ENCODE measurements at places on chromosomes 1 and 21.

GRCh38 chr1:224216382-224216781 lies 33.3 kb downstream of the DEGS1 start:
- no peak for DNase-seq

DNA sequence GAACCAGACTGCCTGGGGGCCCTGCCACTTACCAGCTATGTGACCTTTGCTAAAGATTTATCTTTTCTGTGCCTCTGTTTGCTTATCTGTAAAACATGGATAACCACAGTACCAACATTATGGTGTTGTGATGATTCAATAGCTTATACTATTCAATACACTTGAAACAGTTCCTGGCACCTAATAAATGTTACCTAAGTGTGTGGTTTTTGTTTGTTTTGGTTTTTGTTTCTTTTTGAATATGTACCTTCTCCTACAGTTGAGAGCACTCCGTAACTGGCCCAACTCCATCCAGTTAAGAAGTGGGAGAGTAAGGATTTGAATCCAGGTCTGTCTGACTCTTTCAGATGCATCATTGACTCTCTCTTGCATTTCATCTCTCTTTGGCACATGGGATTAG lies 125.8 kb upstream of the C8B start:
- DNase-seq = no peak

DNA sequence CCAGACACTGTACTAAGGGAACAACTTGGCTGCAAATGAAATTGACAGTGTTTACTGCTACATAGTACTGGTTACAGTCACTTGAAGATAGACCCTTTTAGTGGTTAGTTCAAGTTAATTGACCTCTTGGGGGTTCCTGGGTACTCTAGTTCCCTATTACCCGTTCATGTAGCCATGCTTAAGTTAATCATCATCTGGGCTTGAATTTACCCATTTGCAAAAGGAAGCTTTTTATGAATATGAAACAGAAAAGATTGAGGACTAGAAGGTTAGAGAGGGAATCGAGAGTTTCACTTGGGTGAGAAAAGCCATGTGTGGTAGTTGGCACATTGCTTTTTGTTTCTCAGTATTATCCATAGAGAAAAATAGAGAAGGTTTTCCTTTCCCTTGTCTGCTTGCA lies 2.7 kb downstream of the MIA3 start:
- no peak for DNase-seq

- DNase-seq = no peak
These were observed 40.8 kb upstream of the PRRX1 start for GRCh38 chr1:170623171-170623570.

GRCh38 chr21:45766501-45766900 lies 123.0 kb downstream of the PCBP3 start:
- DNase-seq = no peak

DNA sequence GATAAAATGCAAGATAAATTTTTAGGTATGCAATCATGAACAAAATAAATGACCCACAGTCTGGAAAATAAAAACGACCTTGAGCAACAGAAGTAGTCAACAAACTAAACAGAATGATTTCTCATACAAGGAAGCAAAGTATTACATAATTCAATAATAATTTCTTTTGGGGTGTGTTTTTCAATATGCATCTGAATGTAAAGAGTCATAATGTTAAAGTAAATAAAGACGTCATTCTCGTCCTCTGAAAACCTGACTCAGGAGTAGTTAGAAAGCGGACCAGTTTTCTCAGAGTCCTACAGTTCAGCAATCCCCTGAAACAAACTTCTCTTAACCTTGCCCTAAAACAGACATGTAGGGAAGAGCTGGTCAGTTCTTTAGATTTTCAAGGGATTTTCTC lies 18.6 kb downstream of the CDC42BPA start:
- no peak for DNase-seq

- no peak for DNase-seq
These were observed 102.1 kb downstream of the TYW3 start for GRCh38 chr1:74835051-74835450.

DNA sequence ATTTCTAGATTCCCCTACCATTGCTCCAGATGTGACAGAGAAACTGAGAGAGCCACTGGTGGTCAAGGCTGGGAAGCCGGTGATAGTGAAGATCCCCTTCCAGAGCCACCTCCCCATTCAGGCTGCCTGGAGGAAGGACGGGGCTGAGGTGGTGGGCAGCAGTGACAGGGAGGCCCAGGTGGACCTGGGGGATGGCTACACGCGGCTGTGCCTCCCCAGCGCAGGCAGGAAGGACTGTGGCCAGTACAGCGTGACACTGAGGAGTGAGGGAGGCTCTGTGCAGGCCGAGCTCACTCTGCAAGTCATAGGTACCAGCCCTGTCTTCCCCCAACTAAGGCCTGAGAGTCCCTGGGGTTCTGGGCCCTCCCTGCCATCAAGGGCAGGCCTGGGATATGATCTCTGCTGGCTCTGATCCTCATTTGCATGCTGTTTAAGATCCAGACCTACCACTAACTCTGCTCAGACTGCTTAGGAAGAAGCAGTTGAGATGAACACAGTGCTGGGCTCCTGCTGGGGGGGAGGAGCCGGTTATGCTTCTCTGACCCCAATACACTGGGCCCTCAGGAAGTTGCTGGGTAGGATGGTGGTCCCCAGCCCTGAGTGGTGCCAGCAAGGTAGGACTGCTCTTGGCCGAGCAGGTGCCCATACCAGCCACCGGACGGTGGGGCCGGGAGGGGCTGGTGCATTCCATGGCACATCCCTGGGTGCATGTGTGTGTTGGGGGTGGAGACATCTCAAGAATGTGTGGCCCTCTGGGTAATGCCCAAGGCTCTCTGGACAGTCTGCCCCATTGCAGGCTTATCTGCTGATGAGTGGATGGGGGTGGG lies 25.1 kb downstream of the IGFN1 start:
- no peak for DNase-seq

GRCh38 chr1:18548643-18549042 lies 67.9 kb downstream of the KLHDC7A start:
- no peak for DNase-seq

- no peak for DNase-seq
These were observed at the start of gene SMPDL3B for GRCh38 chr1:27934818-27935549. Gene SMPDL3B (plus strand): TSS chr1:27935000. CDS start chr1:27935184, 184 bp downstream.

DNA sequence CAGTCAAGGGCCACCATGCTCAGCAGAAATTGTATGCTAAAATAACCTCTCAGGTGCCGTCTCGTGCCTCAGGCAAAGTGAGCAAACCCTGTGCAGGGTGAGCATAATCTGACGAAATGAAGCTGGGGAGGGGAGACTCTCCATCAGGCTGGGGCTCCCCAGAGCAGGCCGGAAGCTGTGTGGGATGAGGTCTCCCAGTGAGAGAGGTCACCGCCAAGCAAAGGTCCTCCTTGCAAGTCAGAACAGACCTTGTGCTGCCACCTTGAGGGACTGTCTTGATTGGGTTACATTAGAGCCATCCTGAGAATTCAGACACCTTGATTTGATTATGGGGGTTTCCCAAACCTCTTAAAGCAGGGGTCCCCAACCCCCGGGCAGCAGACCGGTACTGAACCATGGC lies 64.2 kb downstream of the ZNF684 start:
- DNase-seq = no peak

DNA sequence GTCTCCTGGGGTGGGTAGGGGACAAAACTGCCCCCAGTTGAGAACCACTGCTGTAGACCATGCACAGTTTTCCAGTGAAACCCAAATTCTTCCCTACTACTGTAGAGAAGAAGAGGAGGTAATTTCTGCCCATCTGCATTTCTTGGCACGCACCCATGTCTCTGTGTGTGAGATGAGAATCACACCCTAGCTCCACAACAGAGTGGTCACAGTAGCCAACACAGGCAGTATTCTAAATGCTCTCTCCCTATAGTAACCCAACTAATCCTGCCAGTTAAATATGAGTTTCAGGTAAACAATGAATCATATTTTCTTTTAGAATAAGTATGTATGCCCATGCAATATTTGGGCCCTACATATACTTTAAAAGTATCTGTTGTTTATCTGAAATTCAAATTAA lies 1.2 kb upstream of the CAPN2 start:
- no peak for DNase-seq

DNA sequence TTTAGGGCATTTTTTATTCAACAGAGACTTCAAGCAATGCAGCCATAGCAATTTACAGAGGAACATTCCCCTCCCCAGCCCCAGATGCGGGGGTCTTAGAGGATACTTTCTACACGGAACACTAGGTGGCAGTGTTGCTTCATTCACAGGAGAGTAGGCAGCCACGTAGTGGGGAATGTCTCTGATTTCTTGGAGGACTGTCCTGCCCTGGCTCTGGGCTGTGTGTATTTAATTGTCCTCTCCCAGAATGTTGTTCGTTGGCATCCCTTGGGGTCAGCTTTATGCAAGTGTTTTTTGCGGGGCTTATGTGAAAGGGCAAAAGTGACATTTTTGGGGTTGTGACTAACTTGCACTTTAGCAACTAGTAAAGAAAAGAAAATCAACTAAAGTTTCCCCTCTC lies 96.9 kb downstream of the PAPPA2 start:
- DNase-seq = no peak

GRCh38 chr1:89198081-89198480 lies 661 bp downstream of the GBP4 start:
- no peak for DNase-seq

- DNase-seq = no peak
These were observed 1.4 kb downstream of the LYPLA2 start for GRCh38 chr1:23792151-23792945.

- no peak for DNase-seq
These were observed 334.2 kb downstream of the NTNG1 start for GRCh38 chr1:107474877-107475612.

DNA sequence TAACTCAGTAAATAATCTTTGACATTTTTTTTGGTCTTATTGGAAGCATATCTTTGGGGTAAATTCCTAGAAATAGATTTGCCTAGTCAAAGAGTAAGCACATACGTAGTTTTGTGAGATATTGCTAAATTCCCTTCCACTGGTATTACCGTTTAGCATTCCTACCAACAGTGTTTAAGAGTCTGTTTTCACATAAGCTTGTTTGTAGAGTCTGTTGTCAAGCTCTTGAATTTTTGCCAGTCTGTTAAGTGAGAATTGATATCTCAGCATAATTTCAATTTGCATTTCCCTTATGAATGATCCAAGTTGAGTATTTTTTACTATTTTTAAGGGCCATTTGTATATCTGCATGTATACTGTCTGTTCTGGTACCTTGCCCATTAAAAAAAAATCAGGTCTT lies 37.0 kb upstream of the MPC2 start:
- no peak for DNase-seq

GRCh38 chr1:151655371-151655770 lies 43.5 kb downstream of the SNX27 start:
- no peak for DNase-seq

DNA sequence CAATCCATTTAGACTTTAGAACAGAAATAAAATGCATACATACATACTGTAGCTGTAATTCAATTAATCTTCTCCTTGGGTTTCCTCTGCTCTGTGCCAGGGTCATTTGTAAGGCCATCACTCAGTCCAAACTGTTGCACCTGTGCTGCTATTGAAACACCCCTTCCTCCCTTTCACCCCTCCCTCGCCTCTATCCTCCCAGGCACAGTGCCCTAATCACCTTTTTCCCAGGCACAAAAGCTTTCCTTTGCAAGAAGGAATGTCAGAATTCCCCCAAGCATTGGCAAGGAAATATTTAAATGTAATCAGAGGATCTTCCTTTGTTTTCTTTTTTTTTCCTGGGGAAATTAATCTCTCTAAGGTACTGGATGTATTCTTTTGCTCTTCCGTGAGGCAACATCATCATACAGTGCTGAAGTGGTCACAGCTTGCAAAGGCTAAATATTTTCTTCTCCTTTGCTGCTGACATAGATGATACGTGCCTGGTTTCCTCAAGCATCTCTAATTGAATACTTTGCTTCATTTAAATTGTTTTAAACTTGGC lies 339.3 kb upstream of the NR5A2 start:
- DNase-seq = no peak

- no peak for DNase-seq
These were observed 8.2 kb downstream of the KRTAP27-1 start for GRCh38 chr21:30329203-30329875.

- DNase-seq = no peak
These were observed 18.8 kb downstream of the CEP350 start for GRCh38 chr1:179973198-179974110.

- no peak for DNase-seq
These were observed 149.4 kb upstream of the ZC3H12A start for GRCh38 chr1:37325010-37325409.

GRCh38 chr1:48418742-48419141 lies 53.3 kb downstream of the SPATA6 start:
- no peak for DNase-seq

DNA sequence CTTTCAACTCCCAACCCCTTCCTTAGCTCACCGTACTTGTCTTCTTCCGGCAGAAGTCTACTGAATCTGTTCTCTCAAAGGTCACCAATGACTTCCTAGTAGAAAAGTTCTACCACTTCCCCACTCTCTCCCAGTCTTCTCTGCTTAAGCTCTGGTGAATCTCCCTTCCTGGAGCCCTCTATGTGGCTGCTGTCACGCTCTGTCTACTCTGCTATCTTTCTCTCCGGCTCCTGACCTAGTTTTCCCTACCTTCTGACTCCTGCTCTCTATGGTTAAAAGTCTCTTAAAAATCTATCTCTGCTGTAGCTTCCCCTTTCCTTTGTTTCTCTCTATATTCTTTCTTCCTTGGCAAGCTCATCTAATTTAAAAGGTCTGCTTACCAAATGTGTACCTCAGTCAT lies 350.1 kb upstream of the GREM2 start:
- DNase-seq = no peak

GRCh38 chr1:170864876-170865538 lies 70.3 kb upstream of the MROH9 start:
- DNase-seq = no peak

GRCh38 chr21:37940691-37941090 lies 24.4 kb upstream of the KCNJ6 start:
- no peak for DNase-seq

- DNase-seq = no peak
These were observed 4.3 kb downstream of the XPR1 start for GRCh38 chr1:180636138-180636537.
